ENCODE measurements at places on chromosomes 13 and 19. TPM values are rescaled to one million over a fixed set of nuclear protein-coding genes. Genes with fewer than 3 reads are reported as not detected.
A peak's percentile ranks its signal among the peaks of the same experiment; 100 is the strongest.

- no peak for DNase-seq
These were observed 60.7 kb downstream of the ZAR1L start for GRCh38 chr13:32254416-32254815.

ZNF576 gene
- total RNA-seq, result 15.3 TPM

DNA sequence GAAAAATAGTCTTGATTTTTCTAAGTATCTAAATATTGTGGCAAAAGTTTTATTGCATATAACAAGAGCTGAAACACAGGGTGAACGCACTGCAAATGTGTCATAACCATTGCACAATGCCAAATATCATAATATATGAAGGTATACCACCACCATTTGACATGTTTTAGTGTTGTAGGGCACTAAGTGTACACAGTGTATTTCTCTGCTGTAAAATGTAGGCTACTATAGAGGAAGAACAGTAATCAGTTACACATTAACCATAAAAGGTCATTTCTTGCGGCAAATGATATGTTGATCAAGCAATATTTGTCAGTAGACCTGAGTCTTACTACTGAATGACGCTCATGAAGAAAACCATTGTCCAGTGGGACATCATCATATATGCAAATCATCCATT is 18.3 kb upstream of the KLF5 start:
- no peak for DNase-seq

- DNase-seq, result no peak
These were observed 556.2 kb downstream of the KCTD12 start for GRCh38 chr13:76329866-76330580.

GRCh38 chr13:99062593-99062992 is 84.7 kb upstream of the DOCK9 start:
- peak; percentile 89 for DNase-seq

KISS1R gene
- 0.69 TPM for total RNA-seq
